Activated T-helper 2 cell treated with anti-CD3 and anti-CD28 coated beads, Interferon-gamma antibody, Interleukin-2, Interleukin-4, amounts not matched to agents 10 μg/mL and 5 μg/mL and 100 μg/mL, durations not matched to agents 14 hours and 24 hours and 36 hours (primary cell): ENCODE measurements at places on chromosomes 2 and 18. TPM values are rescaled to one million over a fixed set of nuclear protein-coding genes. Genes with fewer than 3 reads are reported as not detected.

DNA sequence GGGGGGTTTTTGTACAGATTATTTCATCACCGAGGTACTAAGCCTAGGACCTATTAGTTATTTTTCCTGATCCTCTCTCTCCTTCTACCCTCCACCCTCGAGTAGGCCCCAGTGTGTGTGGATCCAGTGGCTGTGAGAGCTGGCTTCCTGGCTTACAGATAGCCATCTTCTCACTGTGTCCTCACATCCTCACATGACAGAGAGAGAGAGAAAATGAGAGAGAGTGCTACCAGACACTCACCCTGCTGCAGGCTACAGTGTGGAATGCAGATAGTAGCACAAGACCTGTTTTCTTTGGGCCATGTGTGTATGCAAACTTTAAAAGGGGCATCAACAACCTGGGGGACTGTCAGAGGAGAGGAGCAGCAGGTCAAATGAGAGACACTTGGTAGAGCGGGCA lies 9.5 kb downstream of the KCNK3 start:
- DNase-seq, result no peak

- DNase-seq, result no peak
Observed at GRCh38 chr2:161206471-161207032, 46.3 kb downstream of the TANK start.

GAREM2 gene
- total RNA-seq, result 3.9 and 5.9 TPM in 2 replicates

MYO1B gene
- total RNA-seq, result 7.0 and 12.2 TPM in 2 replicates

PLGLB2 gene
- 2.0 and 2.5 TPM in 2 replicates for total RNA-seq

GRCh38 chr2:26970928-26971627 lies 641 bp downstream of the MAPRE3 start:
- no peak for DNase-seq

KRCC1 gene
- 17.5 and 18.7 TPM in 2 replicates for total RNA-seq

- no peak for DNase-seq
Observed at GRCh38 chr2:74497777-74498499, 1.5 kb downstream of the LBX2 start.

DNA sequence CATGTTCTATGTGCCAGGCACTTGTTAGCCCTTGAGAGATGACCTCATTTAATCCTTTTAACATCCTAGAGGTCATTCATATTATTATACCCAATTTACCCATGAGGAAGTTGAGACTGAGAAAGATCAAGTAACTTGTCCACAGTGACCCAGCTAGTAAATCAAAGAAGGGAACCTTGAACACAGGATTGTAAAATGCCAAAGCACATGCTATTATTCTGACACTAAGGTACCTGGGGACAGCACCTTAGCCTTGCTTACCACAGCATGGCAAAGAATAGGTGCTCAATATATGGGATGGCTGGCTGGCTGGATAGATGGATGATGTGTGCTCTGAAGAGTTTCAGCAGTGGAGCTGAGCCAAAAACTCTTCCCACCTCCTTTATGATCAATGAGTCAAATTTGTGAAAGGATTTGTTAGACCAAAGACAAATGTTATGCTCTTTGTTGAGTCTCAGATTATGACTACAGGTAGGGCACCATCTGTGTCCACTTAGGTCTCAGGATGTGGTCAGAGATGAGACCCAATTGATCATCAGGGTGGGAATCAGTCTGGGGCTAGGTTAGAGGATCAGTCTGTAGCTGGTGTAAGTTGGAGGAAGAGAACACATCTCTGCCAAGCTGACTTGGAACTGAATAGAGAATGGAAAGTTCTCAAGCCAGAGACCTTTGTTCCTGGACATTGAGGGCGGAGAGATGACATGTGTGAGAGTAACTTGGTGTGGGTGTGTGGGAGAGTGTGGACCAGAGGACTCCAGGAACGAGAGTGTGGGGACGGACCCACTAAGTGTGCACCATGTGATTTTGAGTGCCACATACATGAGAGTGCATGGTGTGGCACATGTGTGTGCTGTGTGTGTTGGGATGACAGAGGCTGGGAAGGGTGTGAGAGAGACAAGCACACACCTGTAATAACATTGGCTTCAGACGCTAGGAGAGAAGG lies 16.3 kb upstream of the PKDCC start:
- no peak for DNase-seq

- DNase-seq, result no peak
Observed at GRCh38 chr2:191376981-191377629, 131.9 kb downstream of the MYO1B start.

DNA sequence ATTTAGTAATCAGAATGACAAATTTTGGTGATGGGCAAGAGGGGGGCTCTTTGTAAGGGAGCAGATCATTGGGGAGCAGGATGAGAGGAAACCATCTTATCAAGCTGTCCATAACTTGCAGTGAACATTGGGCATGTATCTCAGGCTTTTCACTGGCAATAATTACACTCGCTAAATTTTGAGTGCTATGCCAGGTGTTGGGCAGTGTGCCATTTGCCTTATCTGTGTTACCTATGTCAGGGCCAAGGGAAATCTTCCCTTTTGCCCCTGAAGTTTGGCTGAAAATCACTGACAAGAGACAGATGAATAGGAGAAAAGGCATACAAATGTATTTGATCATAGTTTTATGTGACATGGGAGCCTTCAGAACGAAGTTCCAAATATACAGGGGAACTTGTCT lies 39.0 kb downstream of the NOSTRIN start:
- DNase-seq, result no peak

DNA sequence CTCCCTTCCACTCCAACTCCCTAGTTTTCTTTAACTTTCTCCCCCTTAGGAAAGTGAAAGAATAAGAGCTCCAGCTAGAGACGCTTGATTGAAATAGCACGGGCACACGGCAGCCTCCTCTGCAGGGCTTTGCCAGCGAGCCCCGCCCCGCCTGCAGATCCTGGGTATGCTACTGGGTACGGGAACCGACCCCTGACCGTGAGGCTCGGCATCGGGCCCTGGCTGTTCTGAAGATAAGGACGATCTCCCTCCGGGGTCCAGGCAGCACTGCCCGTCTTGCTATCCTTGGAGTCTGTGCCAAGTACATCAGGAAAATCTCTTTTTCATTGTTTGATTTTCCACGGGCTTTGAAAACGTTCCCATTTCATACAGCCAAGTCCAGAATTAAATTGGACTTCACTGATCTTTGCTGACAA lies 284.5 kb downstream of the MTX2 start:
- no peak for DNase-seq

GRCh38 chr2:151120011-151120410 lies 141.7 kb downstream of the RBM43 start:
- DNase-seq, result no peak

DNA sequence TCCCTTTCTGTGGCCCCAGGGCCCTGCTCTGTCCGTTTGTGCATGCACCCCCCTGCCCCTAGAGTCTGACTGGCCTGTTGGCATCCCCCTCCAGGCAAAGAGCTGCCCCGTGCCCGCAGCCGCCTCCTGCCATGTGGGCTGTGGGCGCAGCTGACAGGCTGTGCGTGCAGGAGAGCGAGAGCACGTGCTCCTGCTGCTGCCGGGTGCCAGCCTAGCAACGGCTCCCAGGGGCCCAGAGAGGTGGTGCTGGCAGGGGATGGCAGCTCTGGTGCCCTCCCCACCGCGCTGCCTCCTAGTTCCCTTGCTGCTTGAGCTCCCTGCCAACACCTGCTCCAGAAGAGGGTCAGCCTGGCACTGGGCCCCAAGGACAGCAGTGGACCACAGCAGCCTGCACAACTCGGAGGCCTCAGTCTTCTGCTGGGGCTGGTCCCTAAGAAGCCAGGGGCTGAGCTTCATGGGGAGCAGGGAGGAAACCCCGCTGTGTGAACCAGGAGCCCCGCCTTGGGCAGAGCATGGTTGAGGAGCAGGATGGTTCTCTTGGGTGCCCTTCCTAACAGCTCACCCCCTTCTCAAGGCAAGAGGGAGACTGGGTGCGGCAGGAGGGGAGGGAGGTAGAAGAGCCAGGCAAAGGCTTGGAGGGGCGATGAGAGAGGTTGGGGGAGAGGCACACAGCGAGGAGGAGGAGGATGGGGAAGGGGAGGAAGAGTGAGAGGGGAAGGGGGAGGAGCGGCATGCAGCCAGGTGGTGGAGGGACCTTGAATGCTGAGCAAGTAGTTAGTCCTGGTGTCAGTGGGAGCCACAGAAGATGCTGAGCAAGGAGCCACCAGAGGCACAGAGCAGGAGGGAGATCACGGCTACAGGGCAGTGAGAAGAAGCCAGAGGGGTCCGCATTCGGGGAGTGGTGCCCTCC lies 23.8 kb upstream of the PTMA start:
- DNase-seq, result no peak

GRCh38 chr18:8106603-8107002 lies 502.6 kb upstream of the RAB12 start:
- no peak for DNase-seq

- no peak for DNase-seq
Observed at GRCh38 chr18:48360376-48361021, 48.7 kb downstream of the ZBTB7C start.

GRCh38 chr2:102048465-102048864 lies 56.7 kb downstream of the IL1R2 start:
- no peak for DNase-seq

CXCR1 gene
- total RNA-seq, result not detected in 2 replicates

DNA sequence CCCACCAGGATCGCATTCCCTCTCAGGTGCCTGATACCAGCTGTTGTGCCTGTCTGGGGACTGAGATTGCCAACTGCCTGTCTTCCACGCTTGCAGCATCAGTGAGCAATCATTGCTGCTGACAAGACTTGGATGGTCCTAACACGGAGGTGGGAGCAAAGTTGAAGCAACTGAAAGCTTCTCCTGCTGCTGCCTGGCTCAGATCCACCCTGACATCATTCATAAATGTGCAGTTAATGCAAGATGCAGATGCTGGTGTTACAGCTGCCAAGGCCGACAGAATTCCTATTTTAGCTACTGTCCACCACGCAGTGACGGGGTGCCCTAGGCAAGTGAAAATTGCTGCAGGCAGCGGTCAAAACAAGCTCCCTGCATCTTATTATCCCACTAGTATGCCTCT lies 131.4 kb downstream of the VWC2L start:
- DNase-seq, result no peak

- DNase-seq, result no peak
Observed at GRCh38 chr2:40218679-40219078, 233.2 kb downstream of the SLC8A1 start.

SCYGR4 gene
- total RNA-seq, result not detected in 2 replicates

CTLA4 gene
- 166 and 180 TPM in 2 replicates for total RNA-seq

DNA sequence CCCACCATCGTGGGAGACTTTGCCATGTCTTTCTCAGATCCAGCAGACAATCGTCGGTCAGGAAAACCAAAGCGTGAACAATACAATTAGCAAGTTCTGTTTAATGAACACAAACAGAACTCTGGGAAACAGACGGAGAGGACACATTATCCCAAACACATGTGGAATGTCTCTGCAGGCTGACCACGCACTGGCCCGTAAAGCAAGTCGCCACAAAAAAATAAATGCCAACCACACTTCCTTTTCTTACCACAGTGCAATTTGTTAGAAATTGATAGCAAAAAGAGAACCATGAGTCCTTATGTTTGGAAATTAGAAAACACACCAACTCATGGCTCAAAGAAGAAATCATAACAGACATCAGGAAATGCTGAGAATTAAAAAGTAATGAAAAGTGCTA lies 210.9 kb downstream of the TWIST2 start:
- DNase-seq, result no peak

DNA sequence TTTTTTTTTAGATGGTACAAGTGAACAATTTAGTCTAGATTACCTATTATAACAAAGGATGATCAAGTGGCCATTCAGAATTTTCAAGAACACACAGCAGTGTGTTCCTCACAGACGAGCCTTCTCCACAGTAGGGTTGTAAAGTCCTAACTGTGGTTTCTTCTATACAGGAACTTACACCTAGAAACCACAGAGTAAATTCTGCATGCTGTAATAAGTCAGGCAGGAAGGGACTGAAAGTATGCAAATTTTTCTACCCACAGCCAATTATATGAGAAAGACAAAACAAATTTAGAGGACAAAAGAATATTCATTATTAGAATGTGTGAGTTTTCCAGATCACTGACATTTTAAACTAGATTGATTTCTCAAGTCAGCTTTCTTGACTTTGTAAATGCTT lies 99.5 kb downstream of the RBMS1 start:
- DNase-seq, result no peak

PPM1B gene
- total RNA-seq, result 43.6 and 45.9 TPM in 2 replicates

GRCh38 chr2:110796716-110797301 lies 64.4 kb downstream of the ACOXL start:
- no peak for DNase-seq

GRCh38 chr2:167733747-167734146 lies 513.6 kb downstream of the STK39 start:
- DNase-seq, result no peak

MAP4K4 gene
- total RNA-seq, result 36.8 and 40.6 TPM in 2 replicates

IL36RN gene
- not detected in 2 replicates for total RNA-seq

KIF5C gene
- total RNA-seq, result 12.9 and 17.3 TPM in 2 replicates

DNA sequence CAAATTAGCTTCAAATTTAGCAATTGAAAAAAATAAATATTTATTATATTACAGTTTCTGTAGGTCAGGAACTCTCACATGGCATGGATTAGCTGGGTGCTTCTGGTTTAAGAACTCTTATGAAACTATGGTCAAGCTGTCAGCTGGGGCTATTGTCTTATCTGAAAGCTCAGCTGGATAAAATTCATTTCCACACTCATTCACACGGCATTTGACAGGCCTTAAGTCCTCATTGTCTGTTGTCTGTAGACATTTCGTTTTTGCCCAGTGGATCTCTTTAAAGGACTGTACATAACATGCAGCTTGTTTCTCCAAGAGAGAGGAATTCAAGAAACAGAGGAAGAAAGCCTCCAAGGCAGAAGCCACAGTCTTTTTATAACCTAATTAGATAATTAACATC lies 1556.8 kb upstream of the SLC39A10 start:
- no peak for DNase-seq

MARCO gene
- total RNA-seq, result not detected in 2 replicates

DSC2 gene
- total RNA-seq, result not detected in 2 replicates

TMEM198 gene
- 3.8 and 4.9 TPM in 2 replicates for total RNA-seq

DNA sequence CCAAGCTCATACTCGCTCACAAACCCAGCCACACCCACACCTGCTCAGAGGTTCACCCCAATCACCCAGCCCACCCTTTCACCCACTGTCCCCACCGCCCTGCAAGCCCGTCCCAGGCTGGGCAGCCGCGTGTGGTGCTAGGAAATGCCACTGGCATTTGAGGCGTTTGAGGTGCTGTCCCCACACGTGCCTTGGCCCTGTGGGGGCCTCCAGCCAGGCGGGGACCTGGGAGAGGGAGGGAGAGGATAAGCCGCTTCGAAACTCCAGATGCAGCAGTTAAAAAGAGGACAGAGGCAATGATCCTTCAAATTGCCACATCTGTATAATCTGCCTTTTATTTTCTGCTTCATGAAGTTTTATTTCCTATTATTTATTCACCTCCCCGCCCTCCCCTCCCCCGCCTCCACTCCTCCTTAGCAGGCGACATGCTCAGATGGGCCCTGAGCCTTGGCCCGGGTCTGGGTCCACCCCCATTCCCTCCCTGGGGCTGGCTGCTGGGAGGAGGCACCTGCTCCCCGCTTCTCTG lies 35.9 kb downstream of the PSD4 start:
- no peak for DNase-seq

DNA sequence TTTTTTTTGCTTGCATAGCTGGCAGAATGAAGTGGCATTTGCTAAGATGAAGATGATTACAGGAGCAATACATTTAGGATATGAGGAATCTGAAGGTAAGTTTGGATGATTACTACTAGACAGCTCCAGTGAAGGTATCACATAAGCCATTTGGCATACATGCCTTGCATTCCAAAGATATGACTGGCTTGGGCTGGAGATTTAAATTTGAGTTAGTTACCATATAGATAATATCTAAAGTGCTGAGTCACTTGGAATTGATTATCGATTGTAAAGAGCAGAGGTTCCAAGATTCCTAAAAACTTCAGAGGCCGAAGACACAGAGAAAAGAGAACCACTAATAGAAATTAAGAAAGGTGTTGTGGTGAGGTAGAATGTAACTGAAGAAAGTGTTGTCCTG lies 1026.4 kb downstream of the DSC3 start:
- DNase-seq, result no peak

GRCh38 chr2:231640641-231641111 lies 48.0 kb downstream of the TEX44 start:
- no peak for DNase-seq

RFX8 gene
- 1.3 and 1.6 TPM in 2 replicates for total RNA-seq

TLX2 gene
- 0.82 and 0.92 TPM in 2 replicates for total RNA-seq
